Effector CD4-positive, alpha-beta T cell (primary cell): ENCODE measurements at places on chromosomes 5 and 9.

GRCh38 chr9:136719195-136719880 is 7.0 kb downstream of the DIPK1B start:
- DNase-seq, result no peak

- no peak for DNase-seq
Measured at GRCh38 chr5:121350181-121350930, 501.3 kb upstream of the FTMT start.

DNA sequence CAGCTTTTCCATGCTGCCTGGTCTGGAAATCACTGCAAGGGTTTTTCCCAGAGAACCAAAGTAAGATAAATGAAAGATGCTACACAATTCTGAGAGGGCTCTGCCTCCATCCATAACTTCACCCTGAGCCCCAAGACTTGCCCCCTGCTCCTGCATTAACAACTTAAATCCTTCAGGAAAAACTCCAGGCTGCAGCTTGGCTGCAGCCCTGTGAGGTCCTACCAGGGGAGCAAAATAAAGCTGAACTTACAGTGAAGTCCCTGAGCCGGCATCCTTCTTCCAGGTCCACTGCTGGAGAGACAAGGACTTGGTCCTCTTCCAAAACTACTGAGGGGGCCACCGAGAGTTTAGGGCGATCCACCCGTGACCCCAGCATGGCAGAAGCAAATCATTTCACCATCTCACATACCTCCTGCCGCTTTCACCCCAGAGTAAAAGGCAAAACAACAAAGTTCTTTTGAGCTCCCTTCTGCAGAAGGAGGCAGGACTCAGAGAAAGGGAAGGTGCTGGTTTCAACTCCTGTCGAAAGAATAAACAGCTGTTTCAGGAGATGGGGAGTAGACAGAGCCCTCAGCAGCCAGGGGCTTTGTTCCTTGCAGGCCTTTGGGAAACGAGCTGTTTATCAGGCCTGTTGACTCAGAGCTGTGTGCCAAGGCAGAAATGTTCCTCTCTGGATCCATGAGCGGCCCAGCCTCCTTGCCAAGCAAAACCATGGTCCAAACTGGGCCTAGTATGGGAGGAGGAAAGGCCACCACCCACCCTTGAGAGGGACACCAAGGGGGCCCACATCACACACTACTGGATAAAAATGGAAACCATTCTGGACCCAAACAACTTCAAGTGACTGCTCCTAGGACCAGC is 20.6 kb downstream of the GGTA1 start:
- DNase-seq, result no peak

DNA sequence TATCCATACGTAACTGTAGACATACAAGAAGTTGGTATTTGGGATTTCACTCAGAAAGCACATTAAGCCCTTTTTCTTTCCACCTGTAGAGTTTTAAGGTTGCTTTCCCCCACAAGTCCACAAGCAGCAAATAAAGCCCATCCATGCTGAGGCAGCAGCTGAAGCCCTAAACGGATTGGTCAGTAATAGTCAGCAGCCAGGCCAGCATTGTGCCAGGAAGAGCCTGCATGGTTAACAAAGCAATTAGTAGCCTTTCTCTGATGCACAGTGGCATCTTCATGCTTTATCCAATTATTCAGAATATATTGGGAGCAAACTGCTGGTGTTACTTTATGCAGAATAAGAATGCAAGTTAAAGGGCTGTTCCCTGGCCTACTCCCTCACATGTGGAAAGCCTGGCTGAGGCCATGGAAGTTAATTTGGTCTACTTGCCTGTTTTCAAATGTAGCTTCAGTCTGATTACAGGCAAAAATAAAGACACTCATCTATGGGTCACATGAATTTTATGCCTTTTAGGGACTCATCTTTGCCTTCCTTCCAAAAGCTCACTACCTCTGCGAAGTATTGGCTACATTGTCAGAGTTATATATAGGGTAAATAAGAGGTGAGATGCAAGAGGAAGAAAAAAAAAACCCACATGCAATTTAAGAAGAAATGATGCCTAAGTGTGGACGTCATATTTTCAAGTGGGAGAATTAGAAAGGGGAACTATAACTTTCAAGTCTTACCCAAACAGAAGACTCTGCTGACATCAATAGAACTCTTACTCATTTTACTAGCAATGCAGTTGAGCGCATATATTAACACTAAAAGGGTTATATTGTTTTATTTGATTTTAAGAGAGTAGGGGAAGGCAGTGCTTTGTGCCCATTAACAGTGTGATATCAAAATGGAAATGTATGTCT is 15.9 kb downstream of the EBF1 start:
- DNase-seq, result no peak

- no peak for DNase-seq
Measured at GRCh38 chr5:133247881-133248624, 196.2 kb downstream of the HSPA4 start.

- peak; percentile 58 for DNase-seq
Measured at GRCh38 chr9:88578121-88579049, 43.4 kb downstream of the NXNL2 start.

DNA sequence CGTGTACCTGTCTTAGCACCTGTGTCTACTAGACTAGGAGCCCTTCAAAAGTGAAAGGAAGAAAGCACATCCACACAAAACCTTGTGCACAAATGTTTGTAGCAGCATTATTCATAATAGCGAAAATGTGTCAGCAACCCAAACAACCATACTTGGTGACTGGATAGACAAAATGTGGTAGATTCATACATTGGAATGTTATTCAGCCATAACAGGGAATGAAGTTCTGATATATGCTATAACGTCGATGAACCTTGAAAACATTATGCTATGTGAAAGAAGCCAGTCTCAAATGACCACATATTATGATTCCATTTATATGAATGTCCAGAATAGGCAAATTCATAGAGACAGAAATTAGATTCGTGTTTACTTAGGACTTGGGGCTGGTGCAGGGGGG is 57.8 kb upstream of the LARP1 start:
- no peak for DNase-seq

GRCh38 chr9:79885093-79885857 is 313.5 kb downstream of the TLE4 start:
- no peak for DNase-seq

- no peak for DNase-seq
Measured at GRCh38 chr5:172496671-172497371, 42.5 kb upstream of the SH3PXD2B start.

DNA sequence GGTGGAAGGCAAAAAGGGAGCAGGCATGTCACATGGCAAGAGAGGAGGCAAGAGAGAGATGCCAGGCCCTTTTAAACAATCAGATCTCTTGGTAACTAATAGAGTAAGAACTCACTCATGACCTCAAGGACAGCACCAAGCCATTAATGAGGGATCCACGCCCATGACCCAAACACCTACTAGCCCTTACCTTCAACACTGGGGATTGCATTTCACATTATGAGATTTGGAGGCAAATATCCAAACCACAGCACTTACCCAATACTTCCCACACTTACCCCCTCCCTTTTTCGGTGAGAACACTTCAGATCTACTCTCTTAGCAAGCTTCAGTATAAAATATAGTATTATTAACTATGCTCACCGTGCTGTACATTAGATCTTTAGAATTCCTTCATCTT is 41.9 kb downstream of the ZNF354A start:
- no peak for DNase-seq

GRCh38 chr5:159178978-159179377 is 30.4 kb downstream of the RNF145 start:
- no peak for DNase-seq

- no peak for DNase-seq
Measured at GRCh38 chr9:38010918-38011704, 57.9 kb downstream of the SHB start.

DNA sequence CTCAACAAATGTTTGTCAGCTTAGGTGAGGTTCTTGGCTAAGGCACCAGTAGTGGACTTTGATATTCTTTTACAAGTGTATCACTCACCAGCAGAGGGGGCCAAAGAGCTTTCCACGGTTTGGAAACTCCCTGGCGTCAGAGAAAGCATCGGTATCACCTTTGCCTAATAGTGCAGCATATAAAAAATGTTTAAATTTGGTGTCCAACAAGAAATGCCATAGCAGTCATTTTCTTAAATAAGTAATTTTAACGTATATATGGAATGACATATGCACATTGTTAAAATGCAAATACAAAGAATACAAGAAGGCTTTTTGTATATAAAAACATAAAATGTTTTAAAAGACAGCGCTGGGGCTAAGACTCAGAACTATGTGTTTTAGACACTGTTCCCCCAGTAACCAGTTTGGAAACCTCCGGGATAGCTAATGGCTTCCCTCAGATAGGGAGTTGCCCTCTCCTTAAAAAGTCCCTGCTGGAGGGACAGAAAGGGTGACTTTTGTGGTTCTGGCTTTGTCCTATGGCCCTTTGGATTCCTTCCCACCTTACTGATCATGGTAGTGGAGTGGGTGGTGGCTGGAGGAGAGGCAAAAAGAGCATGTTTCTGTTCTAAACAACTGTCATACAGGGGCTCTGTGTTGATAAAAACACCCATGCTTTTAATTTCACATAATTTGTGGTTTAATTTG is 124.6 kb downstream of the GPBP1 start:
- peak; percentile 88 for DNase-seq

DNA sequence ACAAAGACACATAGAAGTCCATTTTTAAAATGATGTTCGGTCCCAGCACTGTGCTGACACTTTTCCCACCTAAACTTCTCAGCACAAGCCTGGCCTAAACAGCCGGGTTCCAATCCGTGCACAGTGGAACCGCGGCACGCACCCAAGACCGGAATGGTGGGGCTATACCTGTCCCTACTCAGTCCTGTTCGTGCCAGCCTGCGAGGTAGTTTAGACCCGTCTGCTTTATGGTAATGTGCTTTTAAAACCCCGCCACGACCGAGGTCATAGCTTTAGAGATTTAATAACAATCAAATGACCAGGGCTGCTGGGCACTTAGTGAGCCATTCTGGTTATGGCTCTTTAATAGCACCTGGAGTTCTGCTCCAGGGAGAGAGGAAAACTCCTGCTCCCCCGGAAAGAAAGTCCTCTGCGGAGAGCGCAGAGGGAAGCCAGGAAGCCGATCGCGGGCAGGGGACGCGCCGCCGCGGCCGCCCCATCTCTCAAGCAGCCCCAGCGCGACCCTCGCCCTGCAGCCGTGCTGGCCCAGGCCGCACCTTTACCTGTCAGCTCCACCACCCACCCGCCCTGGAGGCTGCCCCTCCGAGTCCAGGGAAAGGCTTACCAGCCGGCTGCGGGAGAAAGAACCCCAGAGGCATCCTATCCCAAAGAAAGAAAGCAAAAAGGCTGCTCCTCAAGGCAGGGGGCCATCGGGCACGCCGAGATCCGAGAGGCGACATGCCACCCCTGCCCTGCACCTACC is 511 bp downstream of the ARL15 start:
- DNase-seq, result peak; percentile 13

GRCh38 chr5:143574236-143574635 is 170.8 kb upstream of the NR3C1 start:
- no peak for DNase-seq

- peak; percentile 16 for DNase-seq
Measured at GRCh38 chr5:61330341-61330844, 1.7 kb upstream of the ZSWIM6 start.

DNA sequence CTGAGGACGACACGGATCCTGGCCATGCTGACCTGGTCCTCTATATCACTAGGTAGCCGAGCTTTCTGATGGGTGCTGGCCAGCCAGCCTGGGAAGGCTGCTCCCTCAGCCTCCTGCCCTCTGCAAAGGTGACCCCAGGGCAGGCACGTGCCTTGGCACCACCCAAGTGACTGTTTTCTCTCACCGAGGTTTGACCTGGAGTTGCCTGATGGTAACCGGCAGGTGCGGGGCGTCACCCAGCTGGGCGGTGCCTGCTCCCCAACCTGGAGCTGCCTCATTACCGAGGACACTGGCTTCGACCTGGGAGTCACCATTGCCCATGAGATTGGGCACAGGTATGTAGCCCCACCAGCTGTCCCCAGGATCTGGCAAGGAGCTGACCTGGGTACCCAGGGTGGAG is 3.8 kb downstream of the ADAMTS13 start:
- no peak for DNase-seq

DNA sequence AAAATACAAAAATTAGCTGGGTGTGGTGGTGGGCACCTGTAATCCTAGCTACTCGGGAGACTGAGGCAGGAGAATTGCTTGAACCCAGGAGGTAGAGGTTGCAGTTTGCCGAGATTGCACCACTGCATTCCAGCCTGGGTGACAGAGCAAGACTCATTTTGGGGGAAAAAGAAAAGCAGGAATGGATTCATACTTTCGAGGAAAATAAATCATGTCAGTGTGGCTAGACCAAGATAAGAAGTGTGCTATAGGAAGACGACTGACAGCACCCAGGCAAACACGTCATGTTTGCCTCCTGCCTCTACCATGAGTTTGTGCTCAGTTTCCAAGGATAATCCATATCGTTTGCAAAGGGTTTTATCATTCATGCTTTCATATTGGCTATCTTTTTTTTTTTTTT is 19.3 kb upstream of the ATOSB start:
- no peak for DNase-seq

- no peak for DNase-seq
Measured at GRCh38 chr9:75376680-75377254, 288.5 kb downstream of the OSTF1 start.

- DNase-seq, result peak; percentile 30
Measured at GRCh38 chr5:173331956-173332479, 3.8 kb upstream of the STC2 start.

- DNase-seq, result no peak
Measured at GRCh38 chr5:131679911-131680310, 44.9 kb upstream of the RAPGEF6 start.

- DNase-seq, result no peak
Measured at GRCh38 chr5:139897342-139897741, 101.7 kb downstream of the PSD2 start.

GRCh38 chr5:59843511-59844213 is 49.9 kb downstream of the PDE4D start:
- DNase-seq, result no peak

DNA sequence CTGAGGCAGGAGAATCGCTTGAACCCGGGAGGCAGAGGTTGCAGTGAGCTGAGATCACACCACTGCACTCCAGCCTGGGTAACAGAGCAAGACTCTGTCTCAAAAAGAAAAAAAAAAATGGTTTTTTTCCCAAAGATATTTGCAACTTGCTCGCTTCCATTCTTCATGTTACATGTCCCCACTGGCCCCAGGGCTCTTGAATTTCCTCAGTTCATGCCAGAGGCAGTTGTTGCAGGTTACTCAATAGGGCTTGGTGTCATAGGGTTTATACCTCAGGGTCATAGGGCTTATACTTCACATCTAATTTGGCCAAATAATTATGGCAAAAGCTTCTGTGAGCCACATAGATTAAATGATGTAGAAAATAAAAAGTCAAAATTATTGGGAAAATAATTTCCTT is 44.1 kb upstream of the KCNV2 start:
- no peak for DNase-seq

DNA sequence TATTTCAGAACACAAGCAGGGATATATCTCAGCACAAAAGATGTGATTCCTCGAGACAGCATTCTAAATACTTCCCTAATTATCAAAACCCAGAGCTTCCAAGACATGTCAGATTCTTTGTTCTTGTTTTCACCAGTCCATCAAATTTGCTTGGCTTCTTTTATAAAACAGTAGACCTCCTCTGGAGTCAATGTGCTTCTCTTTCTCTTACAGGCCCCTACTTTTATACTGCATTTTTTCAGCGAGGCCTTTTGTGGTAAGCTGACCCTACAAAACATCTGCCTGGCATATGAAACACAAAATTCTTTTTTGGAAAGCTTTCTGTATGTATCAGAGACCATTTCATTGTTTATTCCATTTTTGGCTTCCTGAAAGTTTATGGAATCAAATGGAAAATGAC is 81.8 kb downstream of the ARSB start:
- no peak for DNase-seq
